ENCODE measurements at places on chromosomes 16 and 17. TPM values are rescaled to one million over a fixed set of nuclear protein-coding genes. Genes with fewer than 3 reads are reported as not detected.

DNA sequence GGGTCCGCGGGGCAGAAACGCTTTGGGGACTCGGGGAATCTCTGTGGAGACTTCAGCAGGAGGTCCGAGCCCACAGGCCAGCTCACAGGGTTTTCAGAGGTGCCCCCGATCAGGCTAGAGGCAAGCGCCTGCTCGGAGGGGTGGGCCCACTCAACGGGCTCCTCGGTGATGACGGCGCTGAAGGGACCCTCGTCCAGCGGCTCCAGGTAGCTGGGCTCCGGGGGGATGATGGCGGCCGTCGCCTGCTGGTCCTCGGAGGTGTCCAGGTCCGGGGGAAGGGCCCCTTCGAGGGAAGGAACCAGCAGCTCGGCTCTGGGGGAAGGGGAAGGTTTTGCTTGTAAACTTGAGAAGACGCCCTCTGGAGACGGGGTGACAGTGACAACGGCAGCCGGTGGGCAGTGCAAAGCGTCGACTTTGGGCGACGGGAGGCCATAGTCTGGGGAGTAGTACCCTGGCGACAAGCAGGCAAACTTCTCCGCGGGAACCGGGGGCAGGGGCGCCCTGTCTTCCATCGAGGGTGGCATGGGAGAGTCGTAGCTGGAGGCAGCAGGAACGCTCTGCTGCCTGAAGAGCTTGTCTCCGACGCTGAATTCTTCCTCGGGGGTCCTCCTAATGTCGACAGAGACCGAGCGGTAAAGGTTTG, 63.2 kb downstream of the ZNF778 start:
- no peaks in the 10 kb centered on the region for H3K27me3 ChIP-seq
- DNase-seq, result no peak
- H3K27ac ChIP-seq, result no peak overlapping the region
- H3K36me3 ChIP-seq, result peaks cover 4% of the 10 kb centered on the region
- no peaks in the 10 kb centered on the region for H3K4me1 ChIP-seq
- no peak overlapping the region for H3K4me3 ChIP-seq

- DNase-seq, result peak; percentile 56
- peaks cover 3% of the 10 kb centered on the region for H3K4me1 ChIP-seq
- no peak overlapping the region for H3K4me3 ChIP-seq
- H3K27ac ChIP-seq, result no peak overlapping the region
- H3K36me3 ChIP-seq, result no peaks in the 10 kb centered on the region
- peaks cover 13% of the 10 kb centered on the region for H3K27me3 ChIP-seq
These were observed 28.8 kb downstream of the NGFR start for GRCh38 chr17:49523706-49524472.

DNA sequence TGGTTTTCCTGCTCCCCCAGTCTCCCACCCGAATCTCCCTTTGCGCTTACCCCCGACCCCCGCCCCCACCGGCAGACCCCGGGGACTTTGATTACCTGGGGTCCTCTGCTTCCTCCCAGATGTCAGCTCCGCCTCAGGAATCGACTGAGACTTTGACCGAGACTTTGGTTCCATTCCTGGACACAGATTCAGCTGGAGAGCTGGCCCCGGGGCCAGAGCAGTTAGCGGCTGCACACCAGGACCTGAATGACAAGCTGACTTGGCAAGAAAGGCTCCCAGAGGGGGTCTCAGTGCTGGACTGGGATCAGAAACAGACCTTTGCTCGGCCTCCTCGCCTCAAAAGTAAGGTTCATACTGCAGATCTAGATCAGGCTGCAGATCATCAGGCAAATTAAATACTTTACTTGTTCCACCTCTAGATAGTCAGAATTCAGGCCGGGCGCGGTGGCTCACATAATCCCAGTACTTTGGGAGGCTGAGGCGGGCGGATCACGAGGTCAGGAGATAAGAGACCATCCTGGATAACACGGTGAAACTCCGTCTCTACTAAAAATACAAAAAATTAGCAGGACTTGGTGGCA, 60.3 kb upstream of the FBXO47 start:
- no peak for DNase-seq
- peaks cover 4% of the 10 kb centered on the region for H3K4me1 ChIP-seq
- H3K4me3 ChIP-seq, result no peak overlapping the region
- no peaks in the 10 kb centered on the region for H3K36me3 ChIP-seq

DNA sequence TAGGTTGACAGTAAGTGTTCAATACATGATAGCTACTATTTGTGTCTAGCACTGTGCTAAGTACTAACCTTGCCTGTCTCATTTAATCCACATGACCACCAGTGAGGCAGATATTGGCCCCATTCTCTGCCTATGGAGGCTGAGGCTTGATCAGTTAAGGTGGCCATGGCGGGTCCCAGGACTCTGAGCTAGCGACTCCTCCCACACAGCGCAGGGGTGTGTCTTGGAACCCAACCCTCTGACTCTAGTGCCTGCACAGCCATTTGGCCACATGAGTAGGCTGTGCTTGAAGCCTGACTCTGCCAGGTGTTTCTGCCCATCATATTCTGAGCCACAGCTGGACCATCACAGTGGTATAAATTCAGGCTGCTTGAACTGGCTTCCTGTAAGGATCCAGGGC, 6.4 kb downstream of the NHERF1 start:
- no peak overlapping the region for H3K27ac ChIP-seq
- no peak overlapping the region for H3K4me3 ChIP-seq
- DNase-seq, result no peak
- H3K27me3 ChIP-seq, result no peaks in the 10 kb centered on the region

GRCh38 chr17:30117675-30118081, 1.1 kb downstream of the NSRP1 start:
- peaks cover 64% of the 10 kb centered on the region for H3K4me1 ChIP-seq
- H3K27me3 ChIP-seq, result no peaks in the 10 kb centered on the region
- peaks cover 28% of the 10 kb centered on the region for H3K36me3 ChIP-seq

GRCh38 chr16:12311309-12311708, 334.8 kb downstream of the SNX29 start:
- no peak overlapping the region for H3K4me3 ChIP-seq
- no peak for DNase-seq
- peaks cover 3% of the 10 kb centered on the region for H3K4me1 ChIP-seq
- H3K36me3 ChIP-seq, result no peaks in the 10 kb centered on the region
- H3K27ac ChIP-seq, result no peak overlapping the region
- no peaks in the 10 kb centered on the region for H3K27me3 ChIP-seq

- H3K27ac ChIP-seq, result no peak overlapping the region
- H3K36me3 ChIP-seq, result no peaks in the 10 kb centered on the region
- no peak for DNase-seq
- peaks cover 7% of the 10 kb centered on the region for H3K27me3 ChIP-seq
These were observed 38.4 kb downstream of the FAM20A start for GRCh38 chr17:68562736-68563135.

DNA sequence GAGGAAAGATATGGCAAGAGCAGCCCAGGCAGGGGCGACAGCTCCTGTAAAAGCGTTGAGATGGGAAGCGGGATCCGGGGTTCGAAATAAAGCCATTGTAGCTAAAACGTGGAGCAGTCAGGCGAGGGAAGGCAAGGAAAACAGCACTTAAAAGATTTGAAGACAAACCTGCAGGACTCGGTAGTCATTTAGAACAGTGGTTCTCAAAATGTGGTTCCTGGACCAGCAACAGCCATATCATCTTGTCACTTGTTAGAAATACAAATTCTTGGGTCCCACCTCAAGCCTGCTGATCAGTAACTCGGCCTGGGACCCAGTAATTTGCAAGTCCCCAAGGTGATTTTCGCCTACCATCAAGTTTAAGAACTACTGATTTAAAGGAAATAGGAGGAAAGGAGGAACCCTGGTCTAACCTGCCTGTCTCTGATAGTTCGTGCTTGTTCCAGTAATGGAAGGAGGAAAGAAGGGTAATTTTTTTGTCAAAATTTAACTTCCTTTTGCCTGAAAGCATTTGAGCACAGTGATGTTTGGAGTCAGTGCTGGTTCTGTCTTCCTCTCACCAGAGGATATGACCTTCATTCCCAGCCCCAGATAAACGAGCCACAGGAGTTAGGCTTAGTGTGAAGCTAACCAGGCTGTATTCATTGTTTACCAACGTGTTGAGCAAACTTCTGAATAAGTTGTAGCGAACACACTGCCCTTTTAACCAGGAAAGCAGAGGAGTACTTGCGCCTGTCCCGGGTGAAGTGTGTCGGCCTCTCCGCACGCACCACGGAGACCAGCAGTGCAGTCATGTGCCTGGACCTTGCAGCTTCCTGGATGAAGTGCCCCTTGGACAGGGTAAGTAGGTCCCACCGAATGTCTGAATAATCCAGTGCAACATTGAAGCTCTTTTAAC, 1.1 kb downstream of the ORC6 start:
- H3K27ac ChIP-seq, result no peak overlapping the region
- H3K4me3 ChIP-seq, result no peak overlapping the region
- no peaks in the 10 kb centered on the region for H3K27me3 ChIP-seq
- peaks cover 31% of the 10 kb centered on the region for H3K36me3 ChIP-seq

DNA sequence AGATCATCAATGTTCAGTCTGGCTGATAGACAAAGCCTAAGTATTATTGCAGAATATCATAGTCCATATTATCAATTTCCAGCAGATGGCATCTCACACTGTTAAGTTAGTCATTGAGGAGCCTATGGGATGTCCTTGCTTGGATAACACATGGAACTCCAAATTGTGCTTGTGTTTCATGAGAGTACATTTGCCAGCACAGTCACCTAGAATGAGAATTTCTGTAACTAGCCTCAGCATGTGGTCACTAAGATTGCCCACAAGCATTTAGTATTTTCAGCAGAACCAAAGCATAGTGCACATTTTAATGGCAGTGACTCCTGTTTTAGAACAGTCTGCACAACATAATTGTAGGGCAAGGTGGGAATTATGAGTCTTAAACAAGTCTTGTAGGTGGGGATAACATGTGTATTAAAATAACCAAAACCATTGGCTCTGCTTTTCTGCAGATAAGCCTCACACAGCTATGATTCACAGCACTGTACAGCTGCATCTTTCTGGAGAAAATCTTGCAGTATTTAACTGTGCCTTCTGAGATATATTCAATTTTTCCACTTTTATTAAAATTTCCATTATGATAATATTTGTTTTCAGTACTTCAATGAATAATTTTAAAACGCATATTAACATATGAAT, 882.8 kb upstream of the SOX9 start:
- no peak for DNase-seq
- H3K27ac ChIP-seq, result no peak overlapping the region
- no peak overlapping the region for H3K4me3 ChIP-seq
- no peaks in the 10 kb centered on the region for H3K27me3 ChIP-seq
- no peaks in the 10 kb centered on the region for H3K4me1 ChIP-seq

DNA sequence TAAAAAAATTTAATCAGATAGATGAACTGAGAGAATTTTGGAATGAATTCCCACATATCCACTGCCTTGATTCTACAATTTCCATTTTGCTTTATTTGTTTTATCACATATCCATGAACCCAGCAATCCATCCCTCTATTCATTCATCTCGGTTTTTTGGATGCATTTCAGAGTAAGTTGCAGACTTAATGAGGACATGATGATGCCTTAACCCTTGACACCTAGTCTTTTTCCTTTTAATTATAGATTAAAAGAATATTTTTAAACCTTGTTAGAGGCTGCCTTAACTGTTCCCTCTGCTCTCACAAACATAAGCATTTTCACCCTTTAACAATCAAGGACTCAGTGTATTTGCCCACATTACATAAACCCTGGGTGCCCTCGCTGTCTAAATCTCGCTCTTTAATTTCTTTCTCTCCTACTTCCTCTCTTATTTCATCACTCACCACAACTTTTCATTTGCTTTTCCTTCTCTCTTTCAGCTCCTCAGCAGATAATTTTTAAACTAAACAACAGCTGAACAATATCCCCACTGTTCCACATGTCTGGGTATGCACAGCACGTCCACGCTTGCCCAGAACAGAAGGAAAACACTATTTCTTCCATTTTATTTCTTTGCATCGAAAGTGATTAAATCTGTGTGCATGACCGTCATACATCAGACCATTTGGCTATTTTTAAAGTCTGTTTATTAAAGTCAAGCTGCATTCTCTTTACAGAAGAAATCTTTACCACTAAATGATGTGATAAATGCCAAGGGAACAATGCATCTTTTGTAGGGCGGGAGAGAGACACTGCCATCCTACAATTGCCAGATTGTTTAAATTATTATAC, 39.9 kb downstream of the IQCK start:
- H3K27ac ChIP-seq, result no peak overlapping the region
- H3K4me3 ChIP-seq, result no peak overlapping the region

DNA sequence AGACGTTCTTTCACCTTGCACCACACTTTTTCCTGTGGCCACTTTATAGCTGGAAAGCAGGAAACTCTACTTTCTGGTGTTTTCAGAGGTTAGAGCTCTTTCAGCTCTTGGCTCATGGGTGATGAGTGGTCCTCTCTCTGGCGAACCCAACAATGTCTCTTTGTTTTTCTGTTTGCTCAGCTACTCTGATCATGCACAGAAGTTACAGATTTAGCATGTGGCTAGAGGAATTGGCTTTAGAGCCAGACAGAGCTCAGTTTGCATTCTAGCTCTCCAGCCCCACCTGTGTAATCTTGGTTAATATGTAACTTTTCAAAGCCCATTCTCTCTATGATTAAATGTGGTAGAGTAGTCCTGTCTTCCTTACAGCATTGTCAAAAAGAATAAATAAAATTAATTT, 225.2 kb downstream of the HAPSTR1 start:
- no peaks in the 10 kb centered on the region for H3K27me3 ChIP-seq
- DNase-seq, result no peak
- no peak overlapping the region for H3K4me3 ChIP-seq
- H3K36me3 ChIP-seq, result no peaks in the 10 kb centered on the region
- H3K27ac ChIP-seq, result no peak overlapping the region
- no peaks in the 10 kb centered on the region for H3K4me1 ChIP-seq

DNA sequence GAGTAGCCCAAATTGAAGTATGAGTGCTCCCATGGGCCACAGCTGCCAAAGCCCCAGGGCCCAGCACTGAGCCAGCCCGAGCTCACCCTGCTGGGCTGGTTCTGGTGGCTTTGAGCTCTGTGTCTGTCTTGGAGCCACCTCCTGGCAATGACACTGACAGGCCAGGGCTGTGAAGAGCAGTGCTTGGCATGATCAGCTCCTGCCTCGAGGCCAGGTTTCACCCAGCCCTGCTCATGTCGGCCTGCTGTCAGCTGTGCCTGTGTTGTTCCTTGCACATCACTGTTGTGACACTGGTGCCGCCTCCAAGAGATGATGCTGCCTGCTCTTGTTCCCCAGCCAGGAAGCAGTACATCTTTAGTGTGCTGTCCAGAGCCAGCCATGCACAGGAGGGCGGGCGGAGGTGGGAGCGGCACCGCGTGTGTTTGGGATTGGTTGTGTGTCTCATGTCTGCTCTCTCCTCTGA, 26.0 kb downstream of the PLD6 start:
- peak; percentile 56 for DNase-seq
- H3K36me3 ChIP-seq, result peaks cover 57% of the 10 kb centered on the region
- H3K4me1 ChIP-seq, result peaks cover 92% of the 10 kb centered on the region
- H3K27ac ChIP-seq, result peak overlapping the region; percentile 98
- peak overlapping the region; percentile 71 for H3K4me3 ChIP-seq

Gene CCT6B
- total RNA-seq, result 2.4 TPM

DNA sequence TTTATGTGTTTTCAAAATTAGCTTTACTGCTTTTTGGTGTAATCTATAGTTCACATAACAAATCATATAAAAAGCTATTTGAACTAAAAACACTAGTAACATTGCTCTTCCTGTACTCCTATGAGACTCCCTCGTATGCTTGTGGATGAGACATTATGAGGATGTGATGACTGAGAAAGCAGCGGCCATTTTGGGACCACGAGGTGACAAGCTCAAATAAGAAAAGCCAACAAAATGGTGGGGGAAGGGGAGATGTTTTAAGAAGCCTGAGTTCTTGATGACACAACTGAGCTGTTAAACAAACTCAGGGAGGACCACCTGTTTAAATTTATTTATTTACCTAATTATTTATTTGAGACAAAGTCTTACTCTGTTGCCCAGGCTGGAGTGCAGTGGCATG, 4.5 kb downstream of the CCL18 start:
- H3K4me1 ChIP-seq, result peaks cover 72% of the 10 kb centered on the region
- DNase-seq, result no peak
- peaks cover 2% of the 10 kb centered on the region for H3K27me3 ChIP-seq
- peak overlapping the region; percentile 74 for H3K27ac ChIP-seq
